ENCODE measurements at places on chromosomes 16 and 17.

GRCh38 chr16:73483076-73483791 lies 435.3 kb upstream of the ZFHX3 start:
- no peak for ATAC-seq

DNA sequence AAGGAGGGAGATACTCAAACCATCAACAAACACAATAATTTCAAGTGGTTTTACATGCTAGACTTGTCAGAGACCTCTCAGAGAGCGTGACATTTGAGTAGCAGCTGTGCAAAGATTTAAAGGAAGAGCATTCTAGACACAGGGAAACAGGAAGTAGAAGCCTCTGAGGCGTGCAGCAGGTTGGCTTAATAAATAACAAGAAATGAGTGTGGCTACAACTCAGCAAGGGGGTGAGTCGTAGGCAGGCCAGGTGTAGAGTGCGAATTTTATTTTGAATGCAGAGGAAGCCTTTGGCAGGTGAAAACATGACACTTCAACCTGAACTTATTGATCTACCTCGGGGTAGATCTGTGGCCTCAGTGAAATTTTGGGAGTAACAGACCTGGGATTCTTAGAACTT lies 73.2 kb upstream of the MRTFB start:
- no peak for ATAC-seq

GRCh38 chr16:88405216-88406060 lies 22.7 kb downstream of the ZNF469 start:
- ATAC-seq: no peak

GRCh38 chr17:63337579-63337978 lies 108.5 kb downstream of the CYB561 start:
- ATAC-seq: no peak

DNA sequence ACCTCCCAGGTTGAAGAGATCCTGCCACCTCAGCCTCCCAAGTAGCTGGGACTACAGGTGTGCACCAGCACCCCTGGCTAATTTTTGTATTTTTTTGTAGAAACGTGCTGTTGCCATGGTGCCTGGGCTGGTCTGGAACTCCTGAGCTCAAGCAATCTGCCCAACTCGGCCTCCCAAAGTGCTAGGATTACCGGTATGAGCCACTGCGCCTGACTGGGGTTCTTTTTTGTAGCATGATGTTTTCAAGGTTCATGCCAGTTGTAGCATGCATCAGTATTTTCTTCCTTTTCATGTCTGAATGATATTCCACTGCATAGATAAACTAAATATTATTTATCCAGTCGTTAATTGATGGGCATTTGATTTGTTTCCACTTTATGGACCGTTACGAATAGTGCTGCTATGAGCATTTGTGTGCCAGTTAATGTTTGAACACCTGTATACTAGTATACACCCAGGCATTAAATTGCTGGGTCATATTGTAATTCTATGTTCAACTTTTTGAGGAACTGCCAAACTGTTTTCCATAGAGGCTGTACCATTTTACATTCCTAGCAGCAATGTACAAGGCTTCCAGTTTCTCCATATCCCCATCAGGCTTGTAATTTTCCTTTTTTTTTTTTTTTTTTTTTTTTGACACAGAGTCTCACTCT lies 24.8 kb upstream of the CEP20 start:
- no peak for ATAC-seq

- ATAC-seq: no peak
Measured at GRCh38 chr16:57527027-57527426, 9.3 kb downstream of the CCDC102A start.

- no peak for ATAC-seq
Measured at GRCh38 chr16:17389384-17389783, 81.4 kb downstream of the XYLT1 start.

GRCh38 chr17:2532146-2532720 lies 20.5 kb upstream of the METTL16 start:
- no peak for ATAC-seq

DNA sequence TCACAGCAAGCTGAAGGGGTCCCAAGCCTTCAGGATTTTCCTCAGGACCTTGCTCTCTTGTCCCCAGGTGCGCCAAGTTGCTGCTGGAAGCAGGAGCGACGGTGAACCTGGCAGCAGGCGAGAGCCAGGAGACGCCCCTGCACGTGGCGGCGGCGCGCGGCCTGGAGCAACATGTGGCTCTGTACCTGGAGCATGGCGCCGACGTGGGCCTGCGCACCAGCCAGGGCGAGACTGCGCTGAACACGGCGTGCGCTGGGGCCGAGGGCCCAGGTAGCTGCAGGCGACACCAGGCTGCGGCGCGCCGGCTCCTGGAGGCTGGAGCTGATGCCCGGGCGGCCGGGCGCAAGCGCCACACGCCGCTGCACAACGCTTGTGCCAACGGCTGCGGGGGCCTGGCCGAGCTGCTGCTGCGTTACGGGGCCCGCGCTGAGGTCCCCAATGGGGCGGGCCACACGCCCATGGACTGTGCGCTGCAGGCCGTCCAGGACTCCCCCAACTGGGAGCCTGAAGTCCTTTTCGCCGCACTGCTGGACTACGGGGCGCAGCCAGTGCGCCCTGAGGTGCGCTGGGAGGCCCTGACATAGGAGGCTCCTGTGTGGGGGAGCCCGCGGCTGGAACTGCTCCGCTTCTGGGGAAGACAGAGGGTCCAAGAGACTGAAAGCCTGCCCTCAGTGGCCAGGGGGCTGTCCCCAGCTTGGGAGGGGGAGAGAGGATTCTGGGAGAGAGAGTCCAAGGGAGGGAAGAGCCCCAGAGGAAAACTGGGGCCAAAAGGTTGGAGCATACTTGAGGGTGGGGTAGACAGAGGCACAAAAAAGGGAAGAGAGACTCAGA lies 6.4 kb downstream of the ASB16 start:
- ATAC-seq: no peak

DNA sequence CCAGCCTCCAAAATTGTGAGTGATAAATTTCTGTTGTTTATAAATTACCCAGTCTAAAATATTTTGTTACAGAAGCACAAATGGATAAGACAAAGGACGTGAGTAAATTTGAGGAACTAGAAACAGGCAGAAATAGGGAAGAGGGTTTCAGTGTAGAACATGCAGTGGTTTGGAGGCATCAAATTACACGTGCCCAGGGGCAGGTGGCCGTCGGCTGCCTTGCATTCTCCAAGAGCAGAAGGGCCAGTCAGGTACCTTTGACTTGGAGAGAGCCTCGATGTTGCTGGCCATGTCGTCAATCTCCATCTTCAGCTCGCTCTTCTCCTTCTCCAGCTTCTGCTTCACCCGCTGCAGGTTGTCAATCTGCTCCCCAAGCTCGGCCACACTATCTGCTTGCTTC lies 54.3 kb downstream of the MYH13 start:
- ATAC-seq: no peak

DNA sequence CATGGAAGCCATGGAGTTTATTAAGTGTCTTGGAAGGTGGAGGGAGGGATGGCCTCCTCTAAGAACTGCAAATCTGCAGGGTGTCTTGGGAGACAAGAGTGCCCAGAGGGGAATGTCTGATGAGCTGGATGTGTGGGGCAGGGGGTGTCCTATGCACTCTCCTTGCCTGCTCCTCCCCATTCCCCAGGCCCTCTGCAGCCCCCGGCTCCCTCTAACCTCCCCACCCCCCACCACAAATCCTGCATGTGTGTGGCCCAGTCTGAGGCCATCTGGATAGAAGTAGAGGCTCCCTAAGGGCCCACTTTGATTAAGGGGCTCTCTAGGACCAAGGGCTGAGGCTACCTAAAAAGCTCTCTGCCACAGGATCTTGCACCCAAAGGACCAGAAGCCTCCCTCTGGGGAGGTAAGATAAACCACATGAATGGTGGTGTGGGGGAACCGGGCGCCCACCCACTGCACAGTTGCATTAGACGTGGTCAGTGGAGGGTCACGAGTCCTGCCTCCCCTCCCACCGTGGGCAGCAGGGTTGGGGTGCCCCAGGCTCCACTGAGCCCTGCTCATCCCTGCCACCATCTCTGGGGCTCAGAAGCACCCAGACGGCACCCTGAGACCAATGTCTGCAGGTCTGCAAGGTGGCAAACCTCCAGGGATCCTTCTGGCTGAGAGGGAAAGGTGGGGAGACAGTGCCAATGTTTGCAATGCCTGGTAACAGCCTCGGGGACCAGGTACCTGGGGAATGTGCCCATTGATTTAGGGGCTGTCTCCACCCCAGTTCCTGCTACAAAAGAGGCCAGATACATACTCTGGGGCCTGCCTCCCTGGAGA lies 618 bp downstream of the AANAT start:
- ATAC-seq: no peak

DNA sequence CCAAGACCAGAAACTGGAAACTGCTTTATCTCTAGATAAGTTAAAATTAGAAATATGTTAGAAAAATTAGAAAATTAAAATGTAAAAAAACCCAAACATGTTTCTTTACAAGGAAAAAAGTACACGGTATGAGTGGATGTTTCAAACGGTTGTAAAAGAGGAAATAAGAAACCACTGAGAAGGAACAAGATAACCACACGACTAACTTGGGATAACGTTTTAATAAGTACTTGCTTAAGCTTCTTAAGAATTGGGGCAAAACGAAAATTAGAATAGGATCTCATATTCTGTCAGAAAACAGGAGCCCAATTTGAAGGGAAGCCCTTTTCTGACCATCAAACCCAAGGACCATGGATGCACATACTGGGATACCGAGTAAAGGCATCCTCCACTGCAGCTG lies 31.0 kb downstream of the MBTPS1 start:
- ATAC-seq: no peak

GRCh38 chr17:43627653-43628052 lies 34.1 kb downstream of the MEOX1 start:
- ATAC-seq: no peak

DNA sequence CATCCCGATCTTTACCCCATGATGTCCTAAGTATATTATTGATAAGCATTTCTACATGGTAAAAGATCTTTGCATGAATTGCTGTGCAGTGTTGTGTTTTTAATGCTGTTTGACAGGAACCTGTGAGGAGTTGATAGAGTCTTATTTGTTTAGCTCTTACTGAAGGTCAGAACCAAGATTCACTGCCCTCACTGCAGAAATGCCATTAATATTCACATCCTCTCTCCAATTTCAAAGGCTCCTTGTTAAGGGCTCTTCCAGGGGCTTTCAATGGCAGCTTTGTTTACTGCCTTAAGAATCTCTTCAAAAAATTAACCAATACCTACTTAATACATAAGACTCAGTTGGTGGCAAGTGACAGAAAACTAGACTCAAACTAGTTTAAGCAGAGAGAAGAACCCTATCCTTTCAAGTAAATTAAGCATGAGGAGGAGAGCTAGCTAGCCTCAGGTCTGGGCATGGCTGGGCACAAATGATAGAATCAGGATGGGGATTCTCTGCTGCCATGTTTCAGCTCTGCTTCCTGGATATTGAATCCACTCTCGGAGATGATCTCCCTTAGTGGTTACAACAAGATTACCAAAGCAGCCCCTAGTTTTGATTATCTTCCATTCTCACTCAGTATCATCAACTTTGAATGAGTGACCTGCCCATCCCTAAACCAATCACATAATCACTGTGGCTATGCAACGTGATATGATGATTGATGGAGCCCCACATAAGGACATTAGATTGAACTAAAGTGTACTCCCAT lies 311.8 kb downstream of the CDH11 start:
- no peak for ATAC-seq

DNA sequence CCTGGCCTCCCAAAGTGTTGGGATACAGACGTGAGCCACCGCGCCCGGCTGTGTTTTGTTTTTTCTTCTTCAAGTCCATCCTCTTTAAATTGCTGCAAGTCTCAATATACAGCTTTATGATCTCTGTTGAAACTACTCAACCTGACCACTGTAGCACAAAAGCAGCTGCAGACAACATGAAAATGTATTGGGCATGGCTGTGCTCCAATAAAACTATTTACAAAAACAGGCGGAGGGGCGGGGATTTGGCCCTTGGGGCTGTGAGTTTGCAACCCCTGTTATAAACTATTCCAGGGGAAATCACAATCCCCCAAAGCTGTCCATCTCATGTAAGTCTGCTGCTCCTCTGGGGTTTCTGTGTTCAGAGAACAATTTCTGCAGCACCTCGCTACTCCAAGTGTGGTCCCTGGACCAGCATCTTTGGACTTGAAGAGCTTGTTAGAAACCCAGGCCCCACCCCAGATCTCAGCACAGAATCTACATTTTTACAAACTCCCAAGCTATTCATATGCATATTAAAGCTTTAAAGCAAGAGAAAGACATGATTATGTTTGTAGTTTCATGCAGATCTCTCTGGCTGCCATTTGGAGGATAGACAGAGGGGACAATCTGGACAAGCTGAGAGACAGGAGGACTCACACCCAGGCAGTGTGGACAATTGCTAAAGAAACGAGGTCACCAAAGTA lies 33.6 kb downstream of the TEKT5 start:
- ATAC-seq: no peak

Data from activated CD4-positive, CD25-positive, alpha-beta regulatory T cell treated with anti-CD3 and anti-CD28 coated beads, Interleukin-2, amount 50 U/mL, for 24 hours (primary cell).